Renal pelvis (tissue), 12 donors: ENCODE measurements at places on chromosomes 12 and 14.

- no peak for DNase-seq
These were observed 12.9 kb downstream of the ITGB7 start for GRCh38 chr12:53193985-53194716.

- no peak for DNase-seq
These were observed 98.7 kb downstream of the DDHD1 start for GRCh38 chr14:53054457-53054856.

- DNase-seq = no peak
These were observed 341.6 kb upstream of the SFSWAP start for GRCh38 chr12:131369094-131369845.

- peak; percentile 33 for DNase-seq
These were observed 352.0 kb downstream of the BCAT1 start for GRCh38 chr12:24596768-24597388.

DNA sequence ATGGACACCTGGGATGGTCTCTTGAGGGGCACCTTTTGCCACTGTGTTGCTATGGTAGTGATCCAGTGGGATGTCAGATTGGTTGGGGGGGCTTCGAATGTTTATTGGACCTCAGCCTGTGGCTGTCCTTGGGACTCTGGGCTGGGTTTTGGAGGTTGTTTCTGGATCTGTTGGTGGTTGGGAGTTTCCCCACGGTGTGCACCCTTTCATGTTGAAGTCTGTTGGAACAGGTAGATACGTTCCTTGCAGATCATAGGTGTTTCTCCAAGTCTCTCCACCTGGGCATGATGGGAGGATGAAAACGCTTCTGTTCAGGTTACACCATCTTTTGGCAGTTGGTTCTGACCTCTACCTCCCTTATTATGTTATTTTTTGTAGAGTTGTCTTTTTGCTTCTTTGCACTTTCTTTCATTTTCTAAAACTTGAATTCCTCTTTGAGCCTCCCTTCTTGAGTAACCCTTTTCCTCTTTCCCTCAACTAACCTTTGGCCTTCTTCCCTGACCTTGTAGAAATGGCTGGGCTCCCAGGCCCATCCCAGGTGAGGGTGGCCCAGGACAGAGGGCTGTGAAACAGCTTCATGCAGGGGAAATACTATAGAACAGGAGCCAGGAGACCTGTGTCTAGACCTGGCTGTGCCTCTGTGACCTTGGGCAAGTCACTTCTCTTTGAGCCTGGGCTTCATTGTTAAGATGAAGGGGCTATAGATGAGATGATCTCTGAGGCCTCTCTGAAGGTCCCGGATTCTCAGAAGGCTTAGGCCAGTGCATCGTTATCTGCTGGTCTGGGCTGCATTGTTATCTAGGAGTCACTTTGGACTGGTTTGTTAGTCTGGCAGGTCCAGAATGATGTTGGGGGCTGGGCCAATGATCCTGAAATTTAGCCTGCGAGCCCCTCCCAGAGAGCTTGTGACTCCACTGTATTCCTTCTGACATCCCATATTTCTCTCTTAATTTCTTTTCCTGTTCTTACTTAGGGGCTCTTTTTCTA lies 2.0 kb downstream of the ATN1 start:
- DNase-seq = no peak

DNA sequence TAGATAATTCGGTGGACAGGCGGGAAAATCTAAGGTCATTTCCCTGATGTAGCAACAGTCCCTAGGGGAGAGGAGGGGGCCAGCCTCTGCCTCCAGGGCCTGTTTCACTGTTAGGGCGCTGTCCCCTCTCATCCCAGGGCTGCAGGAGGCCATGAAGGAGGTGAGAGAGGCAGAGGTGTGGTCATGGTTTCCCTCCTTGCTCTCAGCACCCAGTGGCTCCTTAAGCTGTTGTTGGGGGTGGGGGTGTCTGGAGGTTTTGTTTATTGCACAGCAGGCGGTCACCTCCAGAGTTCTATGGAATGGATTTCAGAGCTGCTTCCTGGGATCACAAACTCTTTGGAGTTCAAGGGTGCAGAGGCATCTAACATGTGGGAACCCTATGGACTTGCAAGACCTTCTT lies 212.5 kb upstream of the RTL1 start:
- no peak for DNase-seq

- DNase-seq = no peak
These were observed 46.6 kb upstream of the LTBP2 start for GRCh38 chr14:74658535-74659131.

DNA sequence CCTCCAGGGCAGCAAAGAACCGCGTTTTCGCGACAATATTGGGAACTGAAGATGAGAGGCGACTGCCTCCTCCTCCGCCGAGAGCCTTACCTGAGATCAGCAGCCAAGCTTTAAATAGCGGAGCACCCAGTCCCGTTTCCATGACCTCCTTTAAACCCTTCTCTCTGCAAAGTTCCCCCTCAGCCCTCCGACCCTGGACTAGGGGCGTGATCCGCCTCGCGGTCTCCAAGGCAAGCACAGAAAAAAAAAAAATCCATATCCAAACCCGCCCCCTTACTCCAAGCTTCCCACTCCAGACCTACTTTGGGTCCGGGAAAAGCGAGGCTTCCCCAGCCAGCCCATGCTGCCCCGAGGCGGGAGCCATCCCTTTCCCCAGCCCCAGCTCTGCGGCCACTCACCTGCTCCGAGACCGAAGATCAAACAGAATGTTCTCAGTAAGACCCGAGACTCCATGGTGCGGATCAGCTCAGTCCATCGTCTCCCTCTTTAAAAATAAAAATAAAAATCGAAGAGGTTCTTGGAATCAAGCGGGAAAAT lies 630 bp downstream of the NELL2 start:
- peak; percentile 12 for DNase-seq

DNA sequence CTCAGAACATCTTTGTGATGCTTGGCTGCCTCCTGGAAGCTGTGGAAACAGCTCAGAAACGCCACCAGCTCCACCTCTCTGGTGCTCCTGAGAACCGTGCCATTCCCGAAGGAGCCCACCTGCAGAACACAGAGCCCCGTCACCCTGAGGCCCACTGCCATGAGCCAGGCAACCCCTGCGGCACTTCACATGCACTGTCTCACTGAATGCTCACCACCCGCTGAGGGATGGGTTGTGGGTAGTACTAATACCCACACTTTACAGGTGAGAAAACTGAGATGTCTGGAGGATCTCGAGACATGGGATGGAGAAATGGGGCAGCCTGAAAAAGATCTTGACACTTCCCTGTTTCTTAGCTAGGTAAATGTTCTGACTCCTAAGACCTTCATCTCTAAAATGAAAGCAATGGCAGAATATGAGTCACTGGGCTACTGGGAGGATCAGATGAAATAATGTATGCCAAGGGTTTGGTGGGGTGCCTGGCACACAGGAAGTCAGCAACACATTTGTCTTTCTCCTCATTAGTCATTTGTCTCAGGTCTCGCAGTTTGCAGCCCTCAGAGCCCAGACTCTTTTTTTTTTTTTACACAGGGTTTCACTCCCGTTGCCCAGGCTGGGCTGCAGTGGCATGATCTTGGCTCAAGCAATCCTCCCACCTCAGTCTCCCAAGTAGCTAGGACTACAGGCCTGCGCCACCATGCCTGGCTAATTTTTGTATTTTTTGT lies 5.3 kb downstream of the OASL start:
- DNase-seq = no peak

DNA sequence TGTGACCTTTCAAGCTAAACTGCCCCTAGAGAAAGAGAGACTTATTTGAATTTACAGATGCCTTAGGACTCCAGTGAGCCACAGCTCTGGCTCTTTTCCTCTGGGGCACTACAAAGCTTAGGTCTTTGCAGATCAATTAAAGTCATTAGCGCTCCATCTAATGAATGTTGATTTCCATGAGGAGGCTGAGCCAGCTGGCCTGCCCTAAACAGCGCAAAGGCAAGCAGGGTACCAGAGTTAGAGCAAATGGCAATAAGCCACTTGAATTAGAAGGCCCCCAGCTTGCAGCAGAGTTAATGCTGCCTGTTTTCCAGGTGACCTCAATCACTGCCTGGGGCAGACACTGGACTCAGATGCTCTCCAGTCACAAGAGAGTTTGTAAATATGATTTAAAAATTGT lies 695.3 kb downstream of the DIO2 start:
- DNase-seq = no peak

- no peak for DNase-seq
These were observed 1194.7 kb downstream of the GALC start for GRCh38 chr14:86798330-86798729.

DNA sequence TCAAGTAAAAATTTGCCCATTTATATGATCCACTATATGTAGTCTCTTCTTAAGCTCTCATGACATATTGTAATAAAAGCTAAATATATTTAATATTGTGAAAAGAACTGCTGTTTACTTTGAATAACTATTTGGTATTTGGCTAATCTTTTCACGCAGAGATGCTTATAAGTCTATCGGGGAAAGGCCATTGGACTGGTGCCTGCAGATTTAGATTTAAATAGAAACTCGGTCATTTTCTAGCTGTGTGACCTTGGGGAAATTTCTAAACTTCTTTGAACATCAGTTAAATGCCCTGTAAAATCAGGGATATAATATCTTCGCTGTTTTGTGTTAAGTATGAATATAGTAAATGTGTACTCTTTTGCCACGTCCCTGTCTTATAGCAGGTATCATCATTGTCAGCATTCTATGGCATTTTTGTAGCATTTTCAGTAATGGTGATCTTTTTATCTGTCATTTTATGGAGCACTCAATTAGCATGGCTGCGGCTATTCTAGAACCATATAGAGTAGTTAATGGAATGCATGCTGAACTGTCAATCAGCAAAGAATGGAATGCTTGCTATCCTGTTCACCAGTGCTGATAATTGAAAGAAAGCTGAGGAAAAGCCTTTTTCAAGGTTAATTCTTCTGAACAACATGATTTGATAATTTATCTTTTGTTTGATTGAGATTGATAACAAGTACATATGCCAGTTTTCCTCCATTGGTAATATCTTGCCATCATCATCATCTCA lies 181.2 kb downstream of the TMTC2 start:
- DNase-seq = no peak

DNA sequence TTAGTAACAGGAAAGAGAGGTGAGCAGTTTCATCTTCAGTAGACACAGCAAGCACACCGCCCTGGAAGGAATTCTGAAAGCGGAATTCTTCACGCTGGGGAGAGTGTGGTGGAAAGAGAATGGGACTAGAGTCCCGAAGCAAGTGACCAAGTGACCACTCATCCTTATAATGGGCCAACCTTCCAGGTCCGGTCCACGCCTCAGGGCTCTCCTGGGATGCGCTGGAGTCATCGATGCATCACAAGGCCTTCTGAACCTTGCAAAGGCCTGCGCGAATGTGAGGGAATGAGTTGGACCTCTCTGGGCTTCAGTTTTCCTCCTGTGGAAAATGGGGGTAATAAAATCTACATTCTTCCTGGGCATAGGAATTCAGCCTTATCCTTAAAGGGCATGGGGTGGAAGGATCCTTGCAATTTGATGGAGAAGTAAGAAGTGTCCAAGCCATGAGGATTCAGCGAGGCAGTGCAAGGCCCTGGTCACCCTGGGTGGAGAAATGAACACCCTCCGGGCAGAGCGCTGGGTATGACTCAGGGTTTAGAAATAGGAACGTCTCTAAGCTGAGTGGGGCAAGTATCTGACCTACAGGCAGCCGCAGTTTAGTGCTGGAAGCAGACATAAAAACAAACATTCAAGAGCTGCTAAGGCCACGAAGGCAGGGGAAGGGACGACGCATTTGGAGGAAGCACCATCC lies 97.7 kb downstream of the SETD3 start:
- no peak for DNase-seq
